Calu3 (cell line): ENCODE measurements at places on chromosomes 3 and 15. TPM values are rescaled to one million over a fixed set of nuclear protein-coding genes. Genes with fewer than 3 reads are reported as not detected.

Gene ACAN
- total RNA-seq: not detected in 2 replicates

Gene SLCO2A1
- total RNA-seq: not detected in 2 replicates

Gene CASR
- total RNA-seq: 2.3 and 5.1 TPM in 2 replicates

Gene MAGEL2
- total RNA-seq: not detected in 2 replicates

Gene DPPA2
- not detected in 2 replicates for total RNA-seq

Gene GOLGA6B
- 0.61 TPM in 1 of 2 replicates, not detected in the other for total RNA-seq
